Pancreas (tissue), 10 donors: ENCODE measurements at places on chromosomes 4 and X. TPM values are rescaled to one million over a fixed set of nuclear protein-coding genes. Genes with fewer than 3 reads are reported as not detected.

Gene MED28
- 21.1 TPM for total RNA-seq

Gene SEC31A
- 167 TPM for total RNA-seq

Gene ZBTB49
- 3.4 TPM for total RNA-seq

Gene SPANXN4
- total RNA-seq, result not detected

Gene PLAC8
- total RNA-seq, result 1.9 TPM

Gene PHEX
- 0.05 TPM for total RNA-seq

Gene RAI2
- 5.2 TPM for total RNA-seq

Gene PLAC1
- not detected for total RNA-seq

Gene BEND4
- not detected for total RNA-seq

Gene DMD
- total RNA-seq, result 34.9 TPM

Gene THAP6
- total RNA-seq, result 11.2 TPM

Gene SAGE1
- total RNA-seq, result not detected

Gene TDO2
- total RNA-seq, result not detected

Gene EREG
- 0.06 TPM for total RNA-seq

Gene GRIA2
- 2.2 TPM for total RNA-seq

Gene PLS3
- 42.0 TPM for total RNA-seq

Gene RPA4
- total RNA-seq, result 0.62 TPM

Gene IL2
- 2.6 TPM for total RNA-seq

Gene MAGEA4
- not detected for total RNA-seq

Gene SMIM31
- total RNA-seq, result 3.2 TPM

Gene PAGE2
- not detected for total RNA-seq

Gene ANXA10
- total RNA-seq, result 17.1 TPM

Gene TKTL2
- not detected for total RNA-seq

Gene ATRX
- total RNA-seq, result 40.5 TPM

Gene F8A3
- total RNA-seq, result 4.7 TPM
